Myocyte (in vitro differentiated cells): ENCODE measurements at places on chromosomes 6 and 20.
A peak's percentile ranks its signal among the peaks of the same experiment; 100 is the strongest.

DNA sequence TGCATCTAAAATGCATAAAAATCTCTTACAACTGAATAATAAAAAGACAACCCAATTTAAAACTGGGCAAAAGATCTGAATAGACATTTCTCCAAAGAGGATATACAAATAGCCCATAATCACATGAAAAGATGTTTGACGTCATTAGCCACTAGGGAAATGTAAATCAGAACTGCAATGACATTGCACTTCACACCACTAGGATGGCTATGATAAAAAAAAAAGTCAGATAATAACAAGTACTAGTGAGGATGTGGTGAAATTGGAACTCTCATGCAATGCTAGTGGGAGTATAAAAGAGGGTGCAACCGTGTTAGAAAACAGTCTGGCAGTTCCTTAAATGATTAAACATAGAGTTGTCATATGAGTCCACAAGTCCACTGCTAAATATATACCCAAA, 24.3 kb upstream of the TBX18 start:
- no peak for DNase-seq

GRCh38 chr6:165183071-165183470, 126.3 kb downstream of the C6orf118 start:
- DNase-seq, result no peak

DNA sequence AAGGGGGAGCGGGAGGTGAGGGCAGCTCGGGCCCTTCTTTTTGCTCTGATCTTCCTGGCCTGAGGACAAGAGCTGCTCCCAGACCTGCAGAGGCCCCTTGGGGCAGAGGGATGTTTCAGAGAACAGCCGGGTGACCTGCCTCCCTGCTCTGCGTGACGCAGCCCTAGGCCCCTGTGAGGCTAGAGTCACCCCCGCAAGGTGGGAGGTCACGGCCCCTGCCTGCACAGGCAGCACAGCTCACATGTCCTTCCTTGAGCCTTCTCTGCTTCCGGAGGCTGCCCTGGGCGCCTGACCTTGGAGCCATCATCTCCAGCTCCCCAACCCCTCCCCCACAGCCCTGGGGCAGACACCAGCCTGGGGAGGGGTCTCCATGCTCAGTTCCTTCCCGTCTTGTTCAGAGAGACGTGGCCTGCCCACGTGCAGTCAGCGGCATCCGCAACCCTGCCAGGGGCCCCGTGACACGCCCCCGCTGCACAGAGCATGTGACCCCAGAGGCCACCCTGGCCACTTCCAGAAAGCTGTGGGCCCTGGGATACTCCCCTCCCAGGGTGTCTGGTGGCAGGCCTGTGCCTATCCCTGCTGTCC, at the start of gene BIRC7:
TSS of gene BIRC7 (plus strand) at position 507 of the 585 bp plus-strand sequence. CDS start 192 bp downstream, outside the sequence.
- no peak for DNase-seq

DNA sequence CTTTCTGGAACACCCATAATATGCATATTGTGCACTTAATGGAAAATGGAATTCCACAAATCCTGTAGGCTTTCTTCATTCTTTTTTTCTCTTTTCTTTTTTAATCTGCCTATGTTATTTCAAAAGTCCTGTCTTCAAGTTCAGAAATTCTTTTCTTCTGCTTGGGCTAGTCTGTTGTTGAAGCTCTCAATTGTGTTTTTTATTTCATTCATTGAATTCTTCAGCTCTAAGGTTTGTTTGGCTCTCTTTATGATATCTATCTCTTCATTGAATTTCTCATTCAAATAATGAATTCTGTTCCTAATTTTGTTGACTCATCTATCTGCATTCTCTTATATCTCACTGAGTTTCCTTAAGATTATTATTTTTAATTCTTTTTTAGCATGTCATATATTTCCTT, 10.1 kb downstream of the SPINT4 start:
- DNase-seq, result no peak

GRCh38 chr20:38806855-38807655, 1.6 kb downstream of the PPP1R16B start:
- DNase-seq, result no peak

- DNase-seq, result no peak
Observed at GRCh38 chr6:132167929-132168892, 217.0 kb upstream of the CCN2 start.

- DNase-seq, result no peak
Observed at GRCh38 chr20:17423782-17424181, 107.4 kb downstream of the BFSP1 start.

- DNase-seq, result peak; percentile 5
Observed at GRCh38 chr20:5364997-5365597, 48.3 kb upstream of the PROKR2 start.

- no peak for DNase-seq
Observed at GRCh38 chr6:138026342-138026741, 80.9 kb downstream of the PERP start.

DNA sequence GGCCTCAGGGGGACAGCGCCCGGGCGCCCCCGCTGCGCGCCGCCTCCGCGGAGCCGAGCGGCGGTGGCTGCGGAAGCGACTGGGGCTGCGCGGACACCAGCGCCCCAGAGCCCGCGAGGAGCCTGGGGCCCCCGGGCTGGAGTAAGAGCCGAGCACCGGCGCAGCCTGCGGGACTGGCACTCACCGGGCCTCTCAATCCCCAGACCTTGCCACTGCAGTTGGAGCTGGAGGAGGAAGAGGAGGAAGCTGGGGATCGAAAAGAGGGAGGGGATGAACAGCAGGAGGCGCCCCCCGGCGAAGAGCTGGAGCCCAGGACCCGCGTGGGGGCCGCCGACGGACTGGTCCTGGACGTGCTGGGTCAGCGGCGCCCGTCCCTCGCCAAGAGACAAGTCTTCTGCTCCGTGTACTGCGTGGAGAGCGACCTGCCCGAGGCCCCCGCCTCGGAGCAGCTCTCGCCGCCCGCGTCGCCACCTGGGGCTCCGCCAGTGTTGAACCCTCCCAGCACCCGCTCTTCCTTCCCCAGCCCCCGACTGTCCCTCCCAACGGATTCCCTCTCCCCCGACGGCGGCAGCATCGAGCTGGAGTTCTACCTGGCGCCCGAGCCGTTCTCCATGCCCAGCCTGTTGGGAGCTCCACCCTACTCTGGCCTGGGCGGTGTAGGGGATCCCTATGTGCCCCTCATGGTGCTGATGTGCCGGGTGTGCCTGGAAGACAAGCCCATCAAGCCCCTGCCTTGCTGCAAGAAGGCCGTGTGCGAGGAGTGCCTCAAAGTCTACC, 590 bp downstream of the RNF217 start:
- peak; percentile 69 for DNase-seq

- peak; percentile 81 for DNase-seq
Observed at GRCh38 chr20:21161926-21162325, 36.0 kb downstream of the KIZ start.

DNA sequence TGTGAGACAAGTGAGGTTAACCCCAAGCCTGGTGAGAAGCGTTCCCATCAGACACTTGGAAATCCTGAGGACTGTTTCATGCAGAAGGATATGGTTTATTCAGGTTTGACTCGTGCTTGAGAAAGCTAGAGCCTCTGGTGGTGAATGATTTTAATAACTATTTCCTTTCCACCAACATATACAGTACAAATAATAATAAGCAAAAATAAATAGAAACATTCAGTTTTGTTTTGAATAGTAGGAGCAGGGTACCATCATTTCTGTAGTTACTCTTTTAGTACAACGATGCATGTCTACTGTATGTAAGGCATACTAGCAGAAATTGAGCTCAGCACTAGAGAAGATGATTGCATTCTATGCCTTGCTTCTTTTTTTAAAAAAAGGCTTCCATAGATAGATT, 33.5 kb downstream of the PLG start:
- DNase-seq, result no peak
